ENCODE measurements at places on chromosomes 4 and X. TPM values are rescaled to one million over a fixed set of nuclear protein-coding genes. Genes with fewer than 3 reads are reported as not detected.

The TMEM31 gene
- not detected for total RNA-seq

The PPEF2 gene
- total RNA-seq = not detected

The MAGEB17 gene
- not detected for total RNA-seq

The CYSLTR1 gene
- 3.0 TPM for total RNA-seq

The CHIC2 gene
- 43.6 TPM for total RNA-seq

The BTK gene
- 6.0 TPM for total RNA-seq

The MAOB gene
- 12.9 TPM for total RNA-seq

The CXCL1 gene
- 5.9 TPM for total RNA-seq

The HOPX gene
- 25.7 TPM for total RNA-seq

The N4BP2 gene
- 25.9 TPM for total RNA-seq

The UPF3B gene
- 4.8 TPM for total RNA-seq

The OPN1MW gene
- not detected for total RNA-seq

The FAM47E gene
- total RNA-seq = 11.1 TPM

The STX18 gene
- 35.4 TPM for total RNA-seq

The RHOXF1 gene
- 0.47 TPM for total RNA-seq

The TACR3 gene
- total RNA-seq = 1.6 TPM

The BANK1 gene
- total RNA-seq = 1.9 TPM

The HMGN5 gene
- total RNA-seq = 3.7 TPM

The FDCSP gene
- total RNA-seq = 0.82 TPM

The TNMD gene
- total RNA-seq = 7.8 TPM

The PPP1R2C gene
- not detected for total RNA-seq

The TCEAL6 gene
- total RNA-seq = not detected

The SLITRK4 gene
- total RNA-seq = 12.3 TPM

The PDCL2 gene
- total RNA-seq = not detected

The PRDM8 gene
- 4.9 TPM for total RNA-seq

The ANOS1 gene
- total RNA-seq = 7.4 TPM

The UGT2B17 gene
- not detected for total RNA-seq

The IBSP gene
- not detected for total RNA-seq

The S100P gene
- 14.2 TPM for total RNA-seq

The MAGIX gene
- total RNA-seq = 9.5 TPM

The NPY5R gene
- total RNA-seq = 1.6 TPM

The PPEF1 gene
- total RNA-seq = 0.41 TPM

The DCAF12L2 gene
- 4.0 TPM for total RNA-seq

The OCRL gene
- total RNA-seq = 20.2 TPM

Data from metanephros (tissue), 2 donors.